ENCODE measurements at places on chromosomes 4 and X.

GRCh38 chr4:165177725-165178666 is 29.4 kb upstream of the KLHL2 start:
- DNase-seq, result no peak

DNA sequence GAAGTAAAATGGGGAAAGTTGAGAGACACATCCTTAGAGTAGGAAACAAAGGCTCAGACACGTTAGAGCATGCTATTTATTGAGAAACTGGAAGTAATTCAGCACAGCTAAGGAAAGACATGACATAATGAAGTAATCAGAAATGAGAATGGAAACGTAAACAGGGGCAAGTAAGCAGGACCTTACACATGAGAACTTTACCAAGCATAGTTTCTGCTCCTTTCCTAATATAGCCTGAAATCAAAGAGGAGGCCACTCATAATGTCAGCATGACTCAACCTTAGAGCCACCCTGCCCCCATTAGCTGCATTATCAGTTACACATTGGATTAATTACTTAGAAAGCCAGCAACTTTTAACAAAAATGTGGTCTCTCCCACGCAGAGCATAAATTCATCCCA is 558.3 kb upstream of the GRIA3 start:
- DNase-seq, result peak; percentile 25

- DNase-seq, result no peak
Observed at GRCh38 chrX:70039758-70040157, 10.0 kb downstream of the AWAT2 start.

- DNase-seq, result peak; percentile 29
Observed at GRCh38 chr4:150145946-150146340, 67.7 kb downstream of the DCLK2 start.

GRCh38 chrX:104098919-104099318 is 13.4 kb upstream of the ZCCHC18 start:
- DNase-seq, result no peak

GRCh38 chrX:101079736-101080270 is 1.1 kb downstream of the TMEM35A start:
- no peak for DNase-seq

DNA sequence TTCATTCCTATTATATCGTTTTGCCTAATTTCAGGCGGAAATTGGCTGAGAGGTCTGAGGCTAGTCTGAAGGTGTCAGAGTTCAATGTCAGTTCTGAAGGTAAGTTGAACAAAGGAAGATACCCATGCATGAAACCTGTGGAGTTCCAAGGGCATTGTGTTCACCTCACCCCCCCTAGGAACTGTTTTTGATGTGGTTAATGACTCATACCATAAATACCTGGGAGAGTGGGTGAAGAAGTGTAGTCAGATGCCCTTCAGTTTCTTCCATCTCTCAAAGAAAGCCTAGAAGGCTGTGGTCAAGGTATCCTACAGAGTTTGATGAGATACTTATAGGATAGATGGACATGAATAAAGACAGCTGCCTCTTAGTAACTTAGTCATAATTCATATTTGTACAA is 2.7 kb downstream of the UTP14A start:
- DNase-seq, result no peak

DNA sequence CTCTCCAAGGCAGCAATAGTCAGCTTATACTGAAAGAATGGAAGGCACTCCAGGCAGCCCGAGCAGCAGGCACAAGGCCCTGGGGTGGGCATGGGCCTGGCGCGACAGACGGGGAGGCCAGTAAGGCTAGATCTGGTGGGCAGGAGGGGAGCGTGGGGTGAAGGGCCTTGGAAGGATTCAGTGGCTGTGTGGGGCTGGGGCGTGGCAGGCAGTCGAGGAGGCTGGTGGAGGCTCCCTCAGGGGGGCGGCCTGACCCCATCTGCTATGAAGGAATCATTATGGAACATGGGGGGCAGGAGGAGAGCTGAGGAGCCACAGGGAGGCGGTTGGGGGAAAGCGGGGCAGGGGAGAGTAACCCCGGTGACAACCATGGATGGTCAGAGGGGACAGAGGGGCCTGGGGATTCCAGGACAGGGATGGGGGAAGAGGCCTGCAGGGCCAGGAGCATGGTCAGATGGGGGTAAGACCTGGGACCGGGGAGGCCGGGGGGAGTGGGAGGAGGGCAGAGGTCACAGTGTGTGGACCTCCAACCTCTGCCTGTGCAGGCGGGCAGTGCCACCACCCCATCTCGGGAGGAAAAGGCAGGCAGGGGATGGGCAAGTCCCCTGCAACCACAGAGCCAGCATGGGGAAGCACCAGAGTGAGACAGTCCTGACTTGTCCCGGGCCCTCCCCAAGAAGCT is 70.3 kb downstream of the ACOX3 start:
- DNase-seq, result no peak

DNA sequence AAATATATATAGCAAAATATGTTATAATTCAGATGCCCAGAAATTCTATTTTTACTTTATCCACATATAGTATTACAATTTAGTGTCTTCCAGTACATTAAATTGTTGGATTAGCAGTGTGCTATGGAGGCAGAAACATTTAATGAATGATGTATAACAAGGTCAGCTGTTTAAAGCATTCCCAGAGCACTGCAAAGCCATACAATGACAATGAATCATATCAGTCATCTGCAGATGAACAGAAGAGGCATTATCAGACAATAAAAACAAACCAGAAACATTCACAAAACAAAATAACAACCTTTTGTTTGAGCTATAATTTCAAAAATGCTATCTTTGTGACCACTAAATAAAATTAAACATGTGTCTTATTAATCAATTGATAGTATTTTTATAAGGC is 524.2 kb downstream of the FAT4 start:
- DNase-seq, result no peak
